Stimulated activated CD8-positive, alpha-beta memory T cell treated with anti-CD3 and anti-CD28 coated beads, Interleukin-4, amount 100 ng/mL, for 1 hour (primary cell): ENCODE measurements at places on chromosomes 12 and 14.

GRCh38 chr12:131046813-131047788 is 93.4 kb downstream of the ADGRD1 start:
- DNase-seq = no peak

GRCh38 chr12:67649261-67649569 is 670 bp downstream of the DYRK2 start:
- DNase-seq = no peak

DNA sequence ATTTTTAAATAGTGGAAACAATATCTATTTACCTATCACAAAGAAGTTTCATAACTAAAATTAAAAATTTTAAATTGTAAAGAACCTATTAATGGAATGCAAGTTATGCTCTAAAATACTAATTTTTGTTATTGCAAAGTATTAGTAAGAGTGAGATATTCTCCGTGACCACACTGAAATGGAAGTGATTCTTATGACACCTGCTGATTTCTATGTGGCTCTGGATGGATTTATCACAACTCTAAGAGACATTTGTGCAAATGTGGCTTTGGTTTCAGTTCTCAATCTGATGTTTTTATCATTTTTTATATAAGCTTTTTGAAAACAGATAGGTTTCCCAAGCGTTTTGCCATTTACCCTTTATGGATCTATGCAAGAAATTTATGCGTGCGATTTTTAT is 497.8 kb downstream of the NAV3 start:
- no peak for DNase-seq

GRCh38 chr14:85535991-85536832 is 6.3 kb downstream of the FLRT2 start:
- DNase-seq = no peak

GRCh38 chr12:113151655-113152054 is 2.1 kb downstream of the CFAP73 start:
- no peak for DNase-seq

DNA sequence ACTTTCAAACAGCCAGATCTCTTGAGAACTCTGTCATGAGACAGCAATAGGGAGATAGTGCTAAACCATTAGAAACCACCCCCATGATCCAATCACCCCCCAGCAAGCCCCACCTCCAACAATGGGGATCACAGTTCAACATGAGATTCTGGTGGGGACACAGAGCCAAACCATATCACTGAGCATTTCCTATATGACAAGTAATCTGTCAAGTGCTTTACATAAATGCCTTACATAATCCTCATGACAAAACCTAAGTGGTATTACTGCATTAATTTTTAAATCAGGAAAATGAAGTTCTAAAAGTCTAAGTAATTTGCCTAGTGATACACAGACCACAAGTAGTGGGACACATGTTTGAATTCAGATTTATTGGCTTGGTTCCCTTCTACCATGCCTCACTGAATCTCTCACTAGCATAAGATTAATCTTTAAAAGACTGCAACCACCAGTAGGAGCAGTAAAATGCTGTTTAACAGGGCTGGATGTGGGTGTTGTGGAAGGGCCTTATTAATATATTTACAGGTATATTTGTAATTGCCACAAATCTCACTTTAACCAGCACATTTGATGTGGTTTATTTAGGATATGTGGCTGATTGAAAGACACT is 323.1 kb upstream of the FBXO33 start:
- DNase-seq = no peak

DNA sequence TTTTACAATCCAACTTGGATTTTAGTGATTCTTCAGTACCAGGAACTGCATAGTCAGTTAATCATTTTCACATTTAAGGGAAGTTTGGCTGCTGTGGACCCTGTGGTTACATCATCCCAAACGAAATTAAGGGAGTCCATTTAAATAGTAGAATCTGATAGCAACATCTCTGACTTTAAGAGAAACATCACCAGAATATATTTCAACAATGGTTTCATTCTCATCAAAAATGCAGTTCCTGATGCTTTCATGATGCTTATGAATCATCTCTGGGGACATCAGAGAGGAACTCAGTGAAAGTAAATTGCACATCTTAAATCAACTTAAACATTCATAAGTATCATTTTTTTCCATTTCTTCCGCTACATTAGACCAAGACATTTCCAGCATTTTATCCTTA is 1170.7 kb downstream of the FSCB start:
- DNase-seq = no peak

DNA sequence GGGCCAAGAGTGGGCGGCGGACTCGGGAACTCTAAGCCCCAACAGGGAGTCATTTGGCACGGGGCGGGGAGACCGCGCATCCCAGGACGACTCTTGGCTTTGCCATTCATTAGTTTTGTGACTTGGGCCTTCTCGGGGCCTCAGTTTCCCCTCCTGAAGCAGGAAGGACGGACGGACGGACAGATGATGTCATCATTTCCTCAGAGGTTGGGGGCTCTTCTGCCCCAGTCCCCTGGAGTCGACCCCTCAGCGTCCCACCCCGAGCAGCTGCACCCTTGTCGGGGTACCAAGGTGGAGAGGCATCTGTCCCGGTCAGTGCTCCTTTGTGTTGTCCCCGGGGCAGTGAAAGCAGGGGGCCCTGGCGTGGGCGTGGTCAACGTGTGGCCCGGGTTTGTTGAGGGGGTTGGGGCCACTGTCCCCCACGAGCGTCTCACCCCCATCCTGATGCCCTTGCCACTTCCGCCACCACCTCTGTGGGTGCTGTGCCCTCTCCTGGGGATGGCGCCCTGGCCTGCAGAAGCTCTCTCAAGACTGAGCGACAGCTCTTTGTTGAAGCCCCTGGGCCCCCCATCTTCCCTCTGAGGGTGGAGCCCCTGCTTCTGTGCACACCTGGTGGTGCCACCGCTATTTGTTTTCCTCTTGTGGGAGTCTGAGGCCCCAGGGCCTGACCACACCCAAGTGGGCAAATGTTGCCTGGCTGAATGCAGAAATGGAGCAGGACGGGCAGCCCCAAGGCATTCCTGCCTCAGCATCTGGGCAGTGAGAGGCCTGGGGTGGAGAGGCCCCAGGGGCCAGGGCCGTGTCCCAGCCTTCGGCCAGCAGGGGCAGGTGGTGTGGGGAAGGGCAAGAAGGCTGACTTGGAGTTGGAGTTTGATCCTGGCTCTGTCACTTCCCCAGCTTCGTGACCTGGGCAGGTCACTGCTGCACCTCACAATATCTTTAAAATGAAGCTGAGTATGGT is 896 bp downstream of the HHIPL1 start:
- DNase-seq = no peak

- DNase-seq = no peak
These were observed 112.3 kb upstream of the KRR1 start for GRCh38 chr12:75623631-75624154.

DNA sequence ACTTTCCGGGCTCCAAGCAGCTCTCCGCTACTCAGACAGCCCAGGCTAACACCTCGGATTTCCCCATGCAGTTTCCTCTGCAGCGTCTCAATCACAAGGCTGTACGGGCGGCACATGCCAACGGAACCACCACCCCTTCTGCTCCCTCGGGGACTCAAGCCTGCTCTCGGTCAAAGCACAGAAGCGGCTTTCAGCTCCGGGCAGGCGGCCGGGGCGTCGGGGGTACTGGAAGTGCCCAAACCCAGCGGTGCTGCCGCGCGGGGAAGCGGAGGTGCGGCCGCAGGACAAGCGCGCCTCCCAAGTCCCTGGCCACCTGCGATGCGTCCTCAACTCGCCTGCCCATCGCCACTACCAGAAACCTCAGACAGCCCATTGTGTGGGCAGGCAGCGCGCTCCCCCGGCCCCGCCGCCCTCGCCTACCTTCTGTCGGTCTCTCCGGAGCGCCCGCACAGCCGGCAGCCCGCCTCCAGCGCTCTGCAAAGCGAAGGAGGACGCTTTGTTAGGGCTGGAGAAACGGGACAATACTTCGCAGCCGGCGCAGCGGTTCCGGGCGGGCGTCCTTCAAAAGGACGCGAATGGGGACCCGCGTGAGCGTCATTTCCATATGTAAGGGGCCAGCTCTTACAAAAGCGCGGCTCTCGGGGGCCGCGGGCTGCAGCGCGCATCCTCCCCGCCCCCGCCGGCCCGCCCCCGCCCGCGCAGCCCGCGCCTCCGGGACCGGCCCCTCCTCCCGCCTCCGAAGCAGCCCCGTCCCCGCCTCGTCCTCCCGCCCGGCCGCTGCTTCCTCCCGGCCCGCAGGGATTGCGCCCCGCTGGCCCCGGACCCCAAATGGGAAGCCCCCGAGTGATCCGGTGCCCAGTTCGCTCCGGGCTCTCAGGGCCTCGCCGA is 674 bp downstream of the NIN start:
- DNase-seq = peak; percentile 32

DNA sequence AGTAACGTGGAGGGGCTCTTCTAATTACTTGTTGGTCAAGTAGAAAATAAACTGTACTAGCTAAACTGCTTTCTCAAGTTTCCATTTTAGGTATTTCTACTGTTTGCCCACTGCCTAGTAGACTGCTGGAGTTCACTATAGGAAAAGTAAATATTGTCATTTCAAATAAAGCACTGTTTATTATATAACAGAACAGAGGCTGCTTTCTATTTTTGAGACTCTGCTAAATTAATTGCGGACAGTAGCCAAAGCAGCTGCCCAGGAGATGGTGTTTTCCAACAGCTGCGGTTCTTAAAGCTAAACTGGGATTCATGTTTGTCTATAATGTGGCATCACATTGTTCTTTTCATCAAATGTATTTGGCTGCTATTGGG is 15.9 kb upstream of the SIX1 start:
- DNase-seq = no peak

- no peak for DNase-seq
These were observed 147.9 kb downstream of the SYNE2 start for GRCh38 chr14:64000749-64001148.

GRCh38 chr12:43015090-43015737 is 425.7 kb upstream of the PRICKLE1 start:
- no peak for DNase-seq

DNA sequence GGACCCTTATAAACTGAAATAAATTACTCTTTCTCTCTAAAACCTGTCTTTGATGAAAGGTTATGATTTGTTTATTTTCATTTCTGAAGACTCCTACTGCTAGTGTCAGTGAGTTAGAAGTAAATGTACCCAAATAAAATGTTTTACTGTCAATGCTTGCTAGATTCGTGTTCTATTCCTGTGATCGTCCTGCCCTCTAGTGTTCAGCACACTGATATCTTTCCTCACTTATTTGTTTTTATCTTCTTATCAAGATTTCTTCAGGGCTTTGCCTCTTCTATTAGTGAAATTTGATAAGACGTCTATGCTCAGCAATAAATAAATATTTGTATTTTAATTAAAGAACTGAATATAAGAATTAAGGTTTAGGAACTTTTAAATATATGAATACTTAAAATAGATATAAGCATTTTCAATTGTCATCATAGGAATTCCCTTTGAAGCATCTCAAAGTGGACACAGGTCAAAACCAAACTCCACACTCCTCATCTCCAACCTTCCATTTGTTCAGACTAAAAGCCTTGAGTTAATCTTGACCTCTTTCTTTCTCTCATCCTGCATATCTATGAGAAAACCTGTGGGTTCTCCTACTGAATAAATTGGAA is 75.8 kb downstream of the C12orf50 start:
- DNase-seq = no peak

DNA sequence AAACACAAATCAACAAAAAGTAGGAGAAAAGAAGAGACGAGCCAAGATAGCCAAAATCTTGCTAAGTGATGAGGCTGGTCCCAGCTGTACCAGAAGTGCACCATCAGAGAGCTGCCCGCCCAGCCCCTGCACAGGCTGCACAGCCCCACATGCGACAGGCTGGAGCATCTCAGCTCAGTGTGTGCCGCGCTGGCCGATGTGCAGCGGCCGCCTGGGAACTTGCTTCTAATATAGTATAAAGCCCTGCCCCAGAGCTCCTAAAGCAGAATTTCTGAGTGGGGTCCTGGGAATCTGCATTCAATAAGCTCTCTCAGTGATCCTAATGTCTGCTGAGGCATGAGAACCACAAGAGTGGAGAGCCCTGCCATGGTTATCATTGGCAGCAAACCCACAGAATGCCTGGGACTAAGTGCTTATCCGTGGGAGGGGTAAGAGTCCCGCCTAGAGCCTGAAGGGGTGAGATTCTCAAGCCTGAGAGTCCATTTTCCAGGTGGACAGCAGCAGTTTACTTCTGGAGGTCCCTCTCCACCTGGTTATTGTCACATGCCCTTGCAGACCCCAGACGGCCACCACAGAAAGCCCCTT is 171.6 kb downstream of the DPF3 start:
- no peak for DNase-seq
